ENCODE measurements at places on chromosomes 7 and 10. TPM values are rescaled to one million over a fixed set of nuclear protein-coding genes. Genes with fewer than 3 reads are reported as not detected.

DNA sequence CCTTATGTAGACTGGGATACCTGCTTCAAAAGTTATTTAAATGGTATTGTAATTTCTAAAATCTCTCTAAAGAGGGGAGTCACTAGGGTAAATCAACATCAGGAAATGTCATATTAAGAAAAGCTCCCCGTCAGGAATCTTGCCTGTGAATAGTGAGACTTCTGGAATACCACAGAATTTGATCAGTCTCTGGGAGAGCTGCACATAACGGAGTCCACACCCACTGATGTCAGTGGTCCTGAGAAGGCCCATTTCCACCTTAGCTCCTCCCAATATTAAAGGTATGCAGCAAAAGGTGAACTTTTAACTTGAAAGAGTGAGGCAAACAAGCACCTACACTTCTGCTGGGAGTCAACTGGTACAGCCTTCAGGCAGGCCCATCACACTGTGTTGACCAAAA, 27.3 kb downstream of the STN1 start:
- peak overlapping the region; percentile 99 for H3K27ac ChIP-seq
- H3K4me3 ChIP-seq, result no peak overlapping the region
- DNase-seq, result no peak
- peaks cover 79% of the 10 kb centered on the region for H3K4me1 ChIP-seq

DNA sequence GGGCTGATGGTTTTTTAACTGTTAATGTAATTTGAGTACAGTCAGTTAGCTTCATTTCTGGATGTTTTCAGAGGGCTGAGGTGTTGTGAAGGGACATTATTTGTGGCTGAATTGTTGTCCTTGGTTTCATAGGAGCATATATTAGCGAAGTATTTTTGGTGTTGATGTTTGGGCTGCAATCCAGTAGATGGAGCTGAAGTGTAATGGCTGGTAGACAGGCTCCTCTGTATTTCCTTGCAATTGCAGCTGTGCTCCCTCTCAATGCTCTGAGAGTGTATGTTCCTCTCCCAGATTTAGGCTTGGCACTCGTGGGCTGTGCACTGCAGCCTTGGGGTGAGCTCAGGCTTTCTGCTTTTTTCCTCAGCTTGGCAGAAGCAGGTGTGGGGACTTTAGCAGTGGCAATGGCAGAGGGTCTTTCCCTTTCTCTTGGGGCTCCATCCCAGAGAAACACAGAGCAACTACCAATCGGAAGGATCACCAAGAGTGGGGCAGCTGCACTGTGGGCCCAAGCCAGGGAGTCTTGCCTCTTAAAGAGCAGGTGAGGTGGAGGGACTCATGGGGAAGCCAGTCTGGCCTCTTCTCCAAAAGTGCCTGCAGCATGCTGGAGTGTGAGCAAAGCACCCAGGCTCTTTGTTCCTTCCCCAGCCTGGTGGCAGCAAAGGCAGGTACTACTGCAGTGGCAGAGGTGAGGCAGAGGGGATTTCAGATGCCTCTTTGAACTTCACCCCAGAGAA, 544.4 kb downstream of the SH2D4B start:
- H3K27me3 ChIP-seq, result no peaks in the 10 kb centered on the region
- no peak overlapping the region for H3K27ac ChIP-seq
- H3K4me1 ChIP-seq, result no peaks in the 10 kb centered on the region
- DNase-seq, result no peak
- no peaks in the 10 kb centered on the region for H3K36me3 ChIP-seq

- H3K4me1 ChIP-seq, result no peaks in the 10 kb centered on the region
- DNase-seq, result no peak
- H3K4me3 ChIP-seq, result no peak overlapping the region
- no peak overlapping the region for H3K27ac ChIP-seq
- H3K27me3 ChIP-seq, result no peaks in the 10 kb centered on the region
Measured at GRCh38 chr7:144049491-144049890, 743 bp downstream of the OR2A5 start.

Gene OR6B1
- total RNA-seq, result not detected

DNA sequence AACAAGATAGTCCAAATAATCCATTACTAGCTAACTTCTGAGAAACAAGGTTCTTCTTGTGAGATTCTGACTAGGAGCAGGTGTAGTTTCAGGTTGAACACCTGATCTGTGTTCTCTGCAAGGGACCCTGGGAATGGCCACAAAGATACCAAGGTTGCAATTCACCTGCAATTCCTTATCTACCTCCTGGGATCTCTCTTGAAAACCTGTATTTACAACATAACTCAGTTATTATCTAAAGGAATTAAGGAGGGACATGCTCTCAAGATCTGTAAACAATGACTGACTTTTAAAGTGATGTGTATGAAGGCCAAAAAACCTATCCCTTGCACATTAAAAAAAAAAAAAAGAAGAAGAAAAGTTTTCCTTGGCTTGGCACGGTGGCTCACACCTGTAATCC, 54.8 kb downstream of the ABLIM1 start:
- DNase-seq, result peak; percentile 65
- no peak overlapping the region for H3K27ac ChIP-seq
- H3K27me3 ChIP-seq, result no peaks in the 10 kb centered on the region
- H3K4me3 ChIP-seq, result no peak overlapping the region

DNA sequence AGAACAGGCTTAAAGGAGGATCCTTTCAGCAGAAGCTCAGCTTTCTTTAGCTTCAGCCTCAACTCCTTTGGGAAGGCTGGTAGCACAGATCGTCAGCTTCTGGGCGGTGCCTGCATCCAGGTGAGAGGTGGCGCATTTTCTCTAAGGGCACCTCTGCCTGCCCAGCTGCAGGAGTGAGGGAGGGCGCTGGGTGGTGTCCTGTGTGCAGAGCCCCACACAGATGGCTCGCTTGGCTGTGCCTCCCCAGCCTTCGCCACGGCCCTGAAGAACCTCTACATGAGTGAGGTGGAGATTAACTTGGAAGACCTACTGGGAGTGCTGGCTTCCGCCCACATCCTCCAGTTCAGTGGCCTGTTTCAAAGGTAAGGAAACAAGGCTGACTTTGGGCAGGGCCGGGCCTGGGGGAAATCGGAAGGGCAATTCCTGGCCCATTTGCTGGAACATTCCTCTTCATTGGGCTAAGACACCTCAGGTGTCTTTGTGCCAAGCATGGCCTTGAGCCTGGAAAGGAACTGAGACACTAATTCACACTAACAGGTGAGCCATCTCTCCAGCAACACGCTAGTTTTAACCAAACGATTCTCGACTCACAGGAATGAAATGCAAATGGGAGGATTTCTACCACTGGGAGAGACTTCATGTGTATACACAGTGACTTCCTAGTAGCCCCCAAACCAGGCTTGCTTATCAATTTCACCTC, 19.9 kb downstream of the BTBD16 start:
- no peak overlapping the region for H3K27ac ChIP-seq
- H3K4me1 ChIP-seq, result peaks cover 74% of the 10 kb centered on the region
- DNase-seq, result no peak
- H3K4me3 ChIP-seq, result no peak overlapping the region
- no peaks in the 10 kb centered on the region for H3K36me3 ChIP-seq

Gene SPDYE2B
- not detected for total RNA-seq

- no peaks in the 10 kb centered on the region for H3K27me3 ChIP-seq
- H3K4me1 ChIP-seq, result no peaks in the 10 kb centered on the region
- no peak overlapping the region for H3K4me3 ChIP-seq
- DNase-seq, result no peak
- H3K27ac ChIP-seq, result no peak overlapping the region
- H3K36me3 ChIP-seq, result no peaks in the 10 kb centered on the region
Measured at GRCh38 chr10:34163075-34163905, 651.8 kb downstream of the PARD3 start.

GRCh38 chr10:126387041-126387921, 996 bp downstream of the ADAM12 start:
- peak; percentile 50 for DNase-seq
- H3K4me3 ChIP-seq, result peak overlapping the region; percentile 78
- H3K4me1 ChIP-seq, result peaks cover 8% of the 10 kb centered on the region

DNA sequence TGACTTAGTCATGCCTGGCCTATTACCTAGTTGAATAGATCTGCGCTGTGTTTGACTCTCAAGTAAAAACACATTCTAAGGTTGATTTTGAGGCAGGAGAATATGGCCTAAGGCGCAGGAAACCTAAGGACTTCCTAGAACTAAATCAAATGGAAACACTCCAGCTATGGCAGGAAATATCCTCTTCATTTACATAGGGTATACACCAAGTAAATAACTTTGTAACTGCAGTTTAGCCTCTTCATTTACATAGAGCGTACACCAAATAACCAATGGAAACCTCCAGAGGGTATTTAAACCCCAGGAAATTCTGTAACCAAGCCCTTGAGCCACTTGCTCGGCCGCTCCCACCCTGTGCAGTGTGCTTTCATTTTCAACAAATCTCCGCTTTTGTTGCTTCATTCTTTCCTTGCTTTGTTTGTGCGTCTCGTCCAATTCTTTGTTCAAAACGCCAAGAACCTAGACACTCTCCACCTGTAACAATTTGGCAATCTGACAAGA, 35.6 kb upstream of the XRCC2 start:
- peak overlapping the region; percentile 46 for H3K27ac ChIP-seq
- no peaks in the 10 kb centered on the region for H3K36me3 ChIP-seq
- H3K4me1 ChIP-seq, result peaks cover 18% of the 10 kb centered on the region
- no peaks in the 10 kb centered on the region for H3K27me3 ChIP-seq
- no peak overlapping the region for H3K4me3 ChIP-seq
- peak; percentile 90 for DNase-seq

GRCh38 chr10:116038259-116038658, 234.7 kb downstream of the GFRA1 start:
- no peak for DNase-seq
- H3K27me3 ChIP-seq, result no peaks in the 10 kb centered on the region
- H3K27ac ChIP-seq, result no peak overlapping the region
- no peaks in the 10 kb centered on the region for H3K36me3 ChIP-seq
- H3K4me1 ChIP-seq, result no peaks in the 10 kb centered on the region

Gene PKD1L1
- 0.08 TPM for total RNA-seq

- H3K36me3 ChIP-seq, result no peaks in the 10 kb centered on the region
- no peaks in the 10 kb centered on the region for H3K27me3 ChIP-seq
- DNase-seq, result no peak
Measured at GRCh38 chr7:18656362-18656761, 160.8 kb downstream of the HDAC9 start.

DNA sequence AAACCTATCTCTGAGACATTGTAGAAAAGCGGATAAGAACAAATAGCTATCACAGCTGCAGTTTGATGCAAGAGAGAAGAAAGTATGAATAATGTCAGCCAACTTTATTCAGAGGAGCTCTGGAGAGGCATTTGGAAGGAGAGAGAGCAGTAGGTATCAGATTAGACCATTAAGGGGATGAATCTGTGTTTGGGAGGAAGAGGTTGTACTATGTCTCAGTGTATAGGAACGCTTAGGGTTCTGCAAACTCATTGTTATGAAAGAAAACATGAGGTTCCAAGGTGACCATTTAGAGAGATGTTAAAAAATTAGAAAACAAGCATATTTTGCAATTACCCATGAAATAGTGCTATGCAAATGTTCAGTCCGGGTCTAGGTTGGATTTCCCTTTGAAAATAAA, 207.5 kb upstream of the GNAI1 start:
- no peaks in the 10 kb centered on the region for H3K36me3 ChIP-seq
- DNase-seq, result no peak
- H3K27me3 ChIP-seq, result no peaks in the 10 kb centered on the region
- no peak overlapping the region for H3K4me3 ChIP-seq

- no peak overlapping the region for H3K27ac ChIP-seq
- no peaks in the 10 kb centered on the region for H3K36me3 ChIP-seq
- H3K4me3 ChIP-seq, result no peak overlapping the region
- no peak for DNase-seq
- no peaks in the 10 kb centered on the region for H3K27me3 ChIP-seq
Measured at GRCh38 chr10:95026461-95026860, 42.8 kb downstream of the CYP2C8 start.

DNA sequence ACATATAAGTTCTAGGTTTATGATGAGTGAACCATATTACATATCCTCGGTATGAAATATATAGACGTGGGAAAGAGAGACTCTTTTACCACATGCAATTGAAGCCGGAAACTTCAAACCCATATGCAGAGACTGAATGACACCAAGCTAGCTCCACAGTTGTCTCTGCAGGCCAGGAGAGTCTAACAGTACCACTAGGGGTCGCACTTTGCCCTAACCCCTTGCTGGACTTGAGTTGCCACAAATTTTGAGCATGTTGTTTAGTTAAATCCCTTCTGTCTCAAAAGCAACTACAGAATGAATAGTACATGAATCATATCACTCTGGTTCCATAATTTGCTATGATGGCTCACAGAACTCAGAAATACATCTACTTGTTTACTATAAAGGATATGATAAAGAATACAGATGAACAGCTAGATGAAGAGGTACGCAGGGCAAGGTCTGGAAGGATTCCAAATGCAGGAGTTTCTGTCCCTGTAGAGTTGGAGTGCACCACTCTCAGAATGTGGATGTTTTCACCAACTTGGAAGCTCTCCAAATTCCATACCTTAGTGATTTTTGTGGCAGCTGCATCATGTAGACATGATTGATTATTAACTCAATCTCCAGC, 112.4 kb upstream of the YAE1 start:
- no peak overlapping the region for H3K4me3 ChIP-seq
- H3K27me3 ChIP-seq, result peaks cover 58% of the 10 kb centered on the region
- no peaks in the 10 kb centered on the region for H3K36me3 ChIP-seq
- no peaks in the 10 kb centered on the region for H3K4me1 ChIP-seq
- no peak for DNase-seq

DNA sequence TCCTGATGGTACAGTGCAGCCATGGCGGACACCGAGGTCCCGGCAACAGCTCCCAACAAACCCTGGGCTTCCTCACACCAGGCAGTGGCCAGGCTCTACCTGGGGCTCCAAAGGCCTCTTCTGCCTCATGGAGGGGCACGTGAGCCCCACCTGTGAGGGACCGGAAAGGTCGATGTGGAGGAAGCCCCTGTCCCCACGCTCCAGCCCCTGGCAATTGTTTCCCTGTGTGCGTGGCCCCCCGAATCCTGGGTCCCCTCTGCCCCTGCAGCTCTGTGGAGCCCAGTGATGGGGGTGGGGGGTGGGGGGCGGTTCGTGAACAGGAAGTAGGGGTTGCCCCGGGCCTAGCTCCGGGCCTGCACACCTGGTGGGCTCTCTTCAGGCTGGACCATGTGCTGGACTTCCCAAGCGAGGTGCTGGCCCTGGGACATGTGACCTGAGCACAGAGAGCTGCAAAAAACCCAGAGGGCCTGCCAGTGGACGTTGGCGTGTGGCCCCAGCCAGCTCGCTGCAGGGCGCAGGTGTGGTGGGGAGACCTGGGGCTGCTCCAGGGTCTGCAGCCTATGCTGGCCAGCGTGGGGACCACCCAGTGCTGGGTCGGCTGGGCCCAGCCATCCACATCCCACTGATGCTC, 72.6 kb downstream of the INPP5A start:
- no peak overlapping the region for H3K4me3 ChIP-seq
- no peak for DNase-seq
- H3K36me3 ChIP-seq, result no peaks in the 10 kb centered on the region
- no peaks in the 10 kb centered on the region for H3K27me3 ChIP-seq

GRCh38 chr10:1426786-1427185, 310.5 kb downstream of the ADARB2 start:
- H3K36me3 ChIP-seq, result no peaks in the 10 kb centered on the region
- DNase-seq, result no peak
- H3K4me1 ChIP-seq, result no peaks in the 10 kb centered on the region
- no peak overlapping the region for H3K4me3 ChIP-seq

Gene GIMAP5
- total RNA-seq, result not detected

Gene BHLHA15
- 0.79 TPM for total RNA-seq

Data from PC-9 (cell line).